ENCODE measurements at places on chromosomes 2 and 18. TPM values are rescaled to one million over a fixed set of nuclear protein-coding genes. Genes with fewer than 3 reads are reported as not detected.

Gene OR6B3
- not detected for total RNA-seq

Gene ERICH2
- not detected for total RNA-seq

Gene ITGA4
- 176 TPM for total RNA-seq

Gene DNER
- not detected for total RNA-seq

Gene BOK
- not detected for total RNA-seq

Gene FAM124B
- total RNA-seq = not detected

Gene SLC5A7
- total RNA-seq = not detected

Gene PROC
- not detected for total RNA-seq

Gene ICOS
- total RNA-seq = not detected

Gene GKN1
- not detected for total RNA-seq

Gene RNU2-63P
- total RNA-seq = not detected

Gene NR4A2
- 0.40 TPM for total RNA-seq

Gene AQP12A
- not detected for total RNA-seq

Gene MC5R
- not detected for total RNA-seq
